ENCODE measurements at places on chromosomes 5 and 9. TPM values are rescaled to one million over a fixed set of nuclear protein-coding genes. Genes with fewer than 3 reads are reported as not detected.

- H3K36me3 ChIP-seq, result peaks cover 8% of the 10 kb centered on the region
- no peaks in the 10 kb centered on the region for H3K27me3 ChIP-seq
- no peaks in the 10 kb centered on the region for H3K4me1 ChIP-seq
- no peak for DNase-seq
Measured at GRCh38 chr5:14824499-14824898, 47.1 kb downstream of the ANKH start.

GRCh38 chr9:112411626-112412027 is 31.7 kb downstream of the HSDL2 start:
- H3K27ac ChIP-seq, result no peak overlapping the region
- no peak overlapping the region for H3K4me3 ChIP-seq
- DNase-seq, result no peak
- H3K4me1 ChIP-seq, result no peaks in the 10 kb centered on the region
- no peaks in the 10 kb centered on the region for H3K27me3 ChIP-seq

DNA sequence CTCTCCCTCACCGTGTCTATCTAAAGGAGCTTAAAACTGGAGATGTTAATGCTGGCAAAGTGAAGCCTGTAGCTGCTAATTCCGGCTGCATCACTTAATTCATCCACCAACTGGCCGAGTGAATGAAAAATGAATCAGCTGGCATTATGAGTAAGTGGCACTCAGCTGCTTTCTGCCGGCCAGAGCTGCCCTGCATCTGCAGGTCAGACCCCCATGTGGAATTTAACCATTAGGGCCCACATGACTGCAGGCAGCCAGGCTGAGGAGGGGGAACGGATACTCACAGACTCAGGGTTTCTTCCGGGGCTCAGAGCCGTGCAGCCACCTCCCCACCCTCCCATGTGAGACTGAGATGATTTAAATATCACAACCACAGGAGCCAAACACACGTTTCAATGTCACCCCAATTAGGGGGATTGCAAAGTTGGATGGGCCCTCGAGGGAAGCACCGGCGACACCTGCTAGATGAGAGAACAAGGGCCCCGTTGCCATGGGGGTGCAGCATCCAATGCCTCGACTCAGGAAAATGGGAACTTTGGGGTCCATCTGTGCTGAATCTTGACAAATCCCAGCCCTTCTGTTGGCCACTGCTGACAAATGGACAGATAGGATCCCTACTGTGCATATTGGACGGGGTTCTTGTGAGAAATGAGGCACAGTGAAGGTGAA is 115.6 kb upstream of the ALDH1B1 start:
- no peaks in the 10 kb centered on the region for H3K36me3 ChIP-seq
- no peak overlapping the region for H3K27ac ChIP-seq
- no peaks in the 10 kb centered on the region for H3K27me3 ChIP-seq

DNA sequence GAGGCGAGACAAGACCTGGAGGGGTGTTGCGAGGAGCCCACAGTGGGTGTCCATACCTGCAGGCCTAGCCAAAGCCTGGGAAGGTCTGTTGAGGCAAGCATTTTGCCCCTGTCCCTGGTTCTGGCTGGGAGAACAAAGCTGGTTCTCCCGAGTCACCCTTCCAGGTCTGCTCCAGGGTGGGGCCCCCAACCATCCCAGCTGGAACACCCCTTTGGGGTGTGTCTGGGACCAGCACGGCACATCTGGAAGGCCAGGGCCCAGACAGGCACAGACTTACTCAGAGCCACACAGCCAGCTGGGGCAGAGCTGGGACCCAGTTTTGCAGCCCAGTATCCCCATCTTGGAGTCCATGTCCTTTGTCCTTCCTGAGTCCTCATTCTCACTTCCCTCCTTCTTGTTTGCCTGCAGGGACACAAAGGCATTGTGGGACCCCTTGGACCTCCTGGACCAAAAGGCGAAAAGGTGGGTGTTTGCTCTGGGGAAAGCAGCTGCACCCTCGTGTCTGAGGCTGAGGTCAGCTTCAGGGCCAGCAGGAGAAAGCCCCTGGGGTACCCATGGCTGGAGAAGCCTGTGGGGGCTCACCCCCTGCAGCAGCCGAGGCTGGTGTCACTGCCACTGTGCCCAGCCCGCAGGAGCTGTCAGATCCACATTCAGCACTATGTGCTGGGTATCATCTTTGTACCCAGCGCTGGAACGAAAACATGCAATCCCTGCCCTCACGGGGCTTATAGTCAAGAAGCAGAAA is 38.4 kb upstream of the ORM1 start:
- peak; percentile 56 for DNase-seq
- no peak overlapping the region for H3K27ac ChIP-seq
- no peak overlapping the region for H3K4me3 ChIP-seq
- H3K4me1 ChIP-seq, result no peaks in the 10 kb centered on the region
- no peaks in the 10 kb centered on the region for H3K36me3 ChIP-seq

DNA sequence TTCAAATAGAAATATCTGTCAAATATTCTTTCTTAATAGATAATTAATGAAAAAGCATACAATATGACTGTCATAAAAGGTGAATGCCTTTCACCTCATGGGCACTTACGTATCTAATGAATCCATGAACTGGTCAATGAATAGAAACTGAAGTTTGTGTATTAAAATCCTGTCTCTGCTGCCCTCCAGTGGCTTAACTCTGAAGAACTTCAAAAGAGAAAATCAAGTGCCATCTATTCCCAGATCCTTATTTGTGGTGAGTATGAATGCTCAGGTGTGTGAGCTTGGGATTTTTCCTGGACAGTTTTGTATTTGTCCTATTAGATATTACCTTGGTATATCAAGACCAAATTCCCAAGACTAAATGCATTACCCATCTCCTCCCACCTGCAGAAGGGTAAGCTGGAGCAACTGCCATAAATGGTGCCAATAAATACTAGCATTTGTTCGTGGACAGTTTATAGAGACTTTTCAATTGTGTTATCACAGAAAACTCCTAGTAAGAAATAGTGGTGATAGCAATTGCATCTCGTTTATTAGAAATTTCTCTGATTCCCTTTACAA is 44.0 kb upstream of the SVEP1 start:
- no peak for DNase-seq
- H3K36me3 ChIP-seq, result no peaks in the 10 kb centered on the region
- no peak overlapping the region for H3K27ac ChIP-seq
- H3K4me1 ChIP-seq, result no peaks in the 10 kb centered on the region
- no peak overlapping the region for H3K4me3 ChIP-seq

DNA sequence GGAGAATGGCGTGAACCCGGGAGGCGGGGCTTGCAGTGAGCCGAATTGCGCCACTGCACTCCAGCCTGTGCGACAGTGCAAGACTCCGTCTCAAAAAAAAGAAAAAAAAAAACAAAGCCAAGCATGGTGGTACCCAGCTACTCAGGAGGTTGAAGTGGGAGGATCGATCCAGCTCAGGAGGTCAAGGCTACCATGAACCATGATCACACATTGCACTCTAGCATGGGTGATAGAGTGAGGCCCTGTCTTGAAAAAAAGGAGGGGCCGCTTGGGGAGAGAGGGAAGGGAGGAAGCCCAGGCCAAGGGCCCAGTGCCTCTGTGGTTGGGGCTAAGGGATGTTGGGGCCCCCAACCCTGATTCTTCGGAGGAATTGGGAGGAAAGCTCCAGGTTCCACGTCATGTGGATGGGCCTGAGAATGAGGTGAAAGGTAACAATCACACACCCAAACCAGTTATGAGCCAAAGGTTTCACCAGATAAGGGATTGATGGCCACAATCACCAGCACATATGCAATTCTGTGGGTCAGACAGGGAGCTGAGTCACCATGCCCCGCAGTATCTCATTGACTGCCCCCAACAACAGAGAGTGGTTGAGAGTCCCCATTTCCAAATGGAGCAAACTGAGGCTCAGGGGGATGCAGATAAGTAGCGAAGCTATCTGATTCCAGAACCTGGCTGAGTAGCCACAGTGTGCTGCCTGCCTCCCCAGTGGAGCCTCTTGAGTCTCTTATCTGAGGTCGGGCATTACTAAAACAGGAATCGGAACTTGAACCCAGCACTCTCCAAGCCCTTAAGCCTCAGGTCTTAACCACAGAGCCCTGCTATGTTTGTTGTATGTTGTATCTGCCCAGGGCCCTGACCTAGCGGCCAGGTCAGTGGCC is 20.5 kb downstream of the SWI5 start:
- H3K4me1 ChIP-seq, result no peaks in the 10 kb centered on the region
- no peak overlapping the region for H3K4me3 ChIP-seq
- H3K36me3 ChIP-seq, result no peaks in the 10 kb centered on the region
- no peaks in the 10 kb centered on the region for H3K27me3 ChIP-seq
- no peak overlapping the region for H3K27ac ChIP-seq

GRCh38 chr5:160667160-160667559 is 184.9 kb downstream of the ATP10B start:
- no peaks in the 10 kb centered on the region for H3K36me3 ChIP-seq
- no peak overlapping the region for H3K27ac ChIP-seq
- no peak overlapping the region for H3K4me3 ChIP-seq
- no peak for DNase-seq

DNA sequence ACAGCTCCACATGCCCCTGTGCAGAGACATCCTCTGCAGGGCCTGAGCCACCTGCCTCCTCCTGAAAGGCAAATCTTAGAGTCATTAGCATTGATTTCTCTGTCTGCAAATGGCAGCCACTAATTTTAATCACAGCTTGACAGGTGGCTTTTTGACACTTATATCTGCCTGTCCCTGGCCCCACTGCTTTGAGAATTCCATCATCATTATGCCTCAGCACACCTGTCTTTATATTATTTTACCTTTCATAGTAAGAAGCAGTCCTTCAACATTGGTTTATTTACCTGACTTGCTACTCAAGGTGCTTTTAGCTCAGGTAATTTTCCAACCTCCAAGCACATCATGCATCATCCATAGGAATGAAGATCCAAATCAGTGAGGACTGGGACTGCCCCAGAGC is 451.3 kb downstream of the MTRR start:
- no peaks in the 10 kb centered on the region for H3K36me3 ChIP-seq
- no peaks in the 10 kb centered on the region for H3K27me3 ChIP-seq
- H3K4me1 ChIP-seq, result no peaks in the 10 kb centered on the region
- no peak overlapping the region for H3K27ac ChIP-seq
- DNase-seq, result no peak

GRCh38 chr9:115107701-115108100 is 10.3 kb downstream of the TNC start:
- DNase-seq, result no peak
- H3K4me1 ChIP-seq, result peaks cover 14% of the 10 kb centered on the region
- H3K27ac ChIP-seq, result peak overlapping the region; percentile 12
- no peaks in the 10 kb centered on the region for H3K27me3 ChIP-seq
- no peak overlapping the region for H3K4me3 ChIP-seq
- H3K36me3 ChIP-seq, result no peaks in the 10 kb centered on the region

DNA sequence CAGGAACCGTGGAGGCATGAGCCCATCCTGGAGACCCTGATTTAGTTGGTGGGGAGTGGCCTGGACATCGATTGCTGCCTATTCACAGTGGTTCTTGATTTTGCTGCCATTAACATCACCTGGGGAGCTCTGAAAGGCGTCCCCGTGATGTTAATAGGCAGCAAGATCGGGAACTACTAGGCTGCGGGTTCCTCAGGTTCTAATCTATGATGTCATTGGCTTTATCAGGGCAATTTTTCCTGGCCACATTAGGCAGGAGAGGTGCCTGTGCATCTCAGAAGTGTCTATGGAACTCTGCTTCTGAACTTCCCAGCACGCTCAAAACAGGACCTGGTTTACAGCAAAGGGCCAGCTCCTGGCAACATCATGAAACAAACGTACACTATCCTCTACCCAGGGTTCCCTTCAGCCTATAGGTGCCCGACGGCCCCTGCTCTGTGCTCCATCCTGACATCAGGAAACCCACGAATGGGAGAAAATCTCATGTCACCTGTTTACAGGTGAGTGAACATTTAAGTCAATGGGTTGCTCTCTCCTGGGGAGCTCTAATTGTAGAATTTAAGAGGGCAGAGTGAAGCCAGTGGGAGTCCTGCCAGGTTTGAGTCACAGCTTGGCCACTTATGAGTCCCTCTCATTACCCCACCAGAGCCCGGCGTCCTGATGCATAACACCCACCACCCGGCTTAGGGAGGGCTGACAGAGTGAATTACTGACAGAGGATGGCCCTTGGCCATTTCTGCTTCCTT is 49.4 kb downstream of the ROPN1L start:
- peak; percentile 40 for DNase-seq

- no peaks in the 10 kb centered on the region for H3K36me3 ChIP-seq
- no peak overlapping the region for H3K27ac ChIP-seq
- no peaks in the 10 kb centered on the region for H3K27me3 ChIP-seq
- H3K4me1 ChIP-seq, result no peaks in the 10 kb centered on the region
- no peak for DNase-seq
- no peak overlapping the region for H3K4me3 ChIP-seq
Measured at GRCh38 chr5:94470802-94471201, 147.6 kb downstream of the KIAA0825 start.

DNA sequence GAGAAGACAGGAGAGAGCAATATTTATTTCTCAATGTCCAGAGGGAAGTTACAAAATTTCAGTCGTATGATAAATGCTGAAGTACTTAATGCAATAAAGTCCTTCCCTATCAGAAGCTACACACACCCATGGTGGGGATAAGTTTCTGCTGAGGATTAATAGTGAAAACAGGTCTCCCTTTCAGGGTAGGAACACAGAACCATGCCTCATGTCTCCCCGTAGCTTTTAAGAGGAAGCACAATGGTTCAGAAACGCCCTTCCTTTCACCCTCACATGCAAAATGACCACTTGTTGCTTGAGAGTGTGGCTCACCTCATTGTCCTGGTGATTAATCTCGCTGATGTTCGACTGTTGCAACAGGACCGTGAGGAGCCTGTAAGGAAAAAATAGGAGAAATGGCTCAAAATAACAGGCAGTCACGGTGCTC is 73.6 kb downstream of the ANKRD55 start:
- no peaks in the 10 kb centered on the region for H3K27me3 ChIP-seq
- no peak for DNase-seq
- H3K36me3 ChIP-seq, result no peaks in the 10 kb centered on the region
- peak overlapping the region; percentile 85 for H3K27ac ChIP-seq
- peak overlapping the region; percentile 21 for H3K4me3 ChIP-seq
- peaks cover 85% of the 10 kb centered on the region for H3K4me1 ChIP-seq

- peaks cover 4% of the 10 kb centered on the region for H3K4me1 ChIP-seq
- DNase-seq, result no peak
- no peak overlapping the region for H3K4me3 ChIP-seq
- no peaks in the 10 kb centered on the region for H3K27me3 ChIP-seq
Measured at GRCh38 chr5:56012281-56012963, 17.7 kb upstream of the IL6ST start.

GRCh38 chr5:84602371-84602771 is 217.7 kb upstream of the EDIL3 start:
- no peak overlapping the region for H3K4me3 ChIP-seq
- no peak overlapping the region for H3K27ac ChIP-seq
- H3K27me3 ChIP-seq, result no peaks in the 10 kb centered on the region
- no peaks in the 10 kb centered on the region for H3K4me1 ChIP-seq
- no peaks in the 10 kb centered on the region for H3K36me3 ChIP-seq

Gene LECT2
- not detected for total RNA-seq

Gene TRIM36
- 2.4 TPM for total RNA-seq

Gene GPR151
- total RNA-seq, result not detected

Gene MYO10
- total RNA-seq, result 72.8 TPM

Gene CERCAM
- total RNA-seq, result 8.3 TPM

Gene FXN
- 12.4 TPM for total RNA-seq

Gene TIMD4
- total RNA-seq, result 15.7 TPM

Gene PPP1R26
- total RNA-seq, result 9.8 TPM

Gene NR5A1
- total RNA-seq, result 204 TPM

Gene FRMPD1
- total RNA-seq, result not detected

Gene GDA
- 0.19 TPM for total RNA-seq

Gene PPP2R2B
- total RNA-seq, result 3.2 TPM
